ENCODE measurements at places on chromosomes 6 and 20. TPM values are rescaled to one million over a fixed set of nuclear protein-coding genes. Genes with fewer than 3 reads are reported as not detected.

DNA sequence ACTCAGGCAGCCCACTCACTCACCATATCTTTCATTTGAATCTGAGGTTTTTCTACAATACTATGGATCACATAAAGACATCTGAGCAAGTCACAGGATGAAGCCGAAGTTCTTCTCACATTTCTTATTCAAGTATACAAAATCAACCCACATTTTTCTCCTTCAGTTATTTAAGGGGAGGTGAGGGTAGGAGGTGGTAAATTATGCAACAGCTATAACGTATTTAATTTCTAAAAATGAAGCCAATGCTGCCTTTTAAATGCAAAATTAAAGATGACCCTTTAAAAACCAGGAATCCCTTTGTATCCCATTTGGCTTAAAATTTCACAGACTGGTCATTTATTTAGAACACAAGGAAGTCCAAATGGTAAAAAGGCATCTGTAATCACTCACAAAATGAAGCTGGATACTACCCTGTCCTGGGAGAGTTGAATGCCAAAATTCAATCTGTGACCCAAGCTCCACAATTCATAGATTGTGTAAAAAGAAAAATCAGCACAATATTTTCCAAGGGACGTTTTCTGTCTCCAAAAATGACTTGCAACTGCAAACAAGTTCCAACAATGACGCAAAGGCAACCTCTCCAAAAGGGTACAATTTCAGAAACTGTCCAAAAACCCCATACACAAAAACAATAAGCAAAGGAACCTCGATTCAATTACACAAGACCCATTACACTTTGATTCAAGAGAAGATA lies 48.8 kb downstream of the EPB41L2 start:
- no peaks in the 10 kb centered on the region for H3K36me3 ChIP-seq
- no peak overlapping the region for H3K4me3 ChIP-seq
- H3K27ac ChIP-seq, result no peak overlapping the region
- no peaks in the 10 kb centered on the region for H3K27me3 ChIP-seq
- no peak for DNase-seq

GRCh38 chr6:92587525-92587924 lies 831.8 kb downstream of the EPHA7 start:
- no peaks in the 10 kb centered on the region for H3K36me3 ChIP-seq
- no peak for DNase-seq
- no peak overlapping the region for H3K27ac ChIP-seq
- H3K27me3 ChIP-seq, result no peaks in the 10 kb centered on the region

GRCh38 chr6:138996524-138996923 lies 8.5 kb upstream of the REPS1 start:
- H3K27me3 ChIP-seq, result no peaks in the 10 kb centered on the region
- no peak overlapping the region for H3K4me3 ChIP-seq
- DNase-seq, result no peak
- no peaks in the 10 kb centered on the region for H3K36me3 ChIP-seq
- no peak overlapping the region for H3K27ac ChIP-seq
- no peaks in the 10 kb centered on the region for H3K4me1 ChIP-seq

DNA sequence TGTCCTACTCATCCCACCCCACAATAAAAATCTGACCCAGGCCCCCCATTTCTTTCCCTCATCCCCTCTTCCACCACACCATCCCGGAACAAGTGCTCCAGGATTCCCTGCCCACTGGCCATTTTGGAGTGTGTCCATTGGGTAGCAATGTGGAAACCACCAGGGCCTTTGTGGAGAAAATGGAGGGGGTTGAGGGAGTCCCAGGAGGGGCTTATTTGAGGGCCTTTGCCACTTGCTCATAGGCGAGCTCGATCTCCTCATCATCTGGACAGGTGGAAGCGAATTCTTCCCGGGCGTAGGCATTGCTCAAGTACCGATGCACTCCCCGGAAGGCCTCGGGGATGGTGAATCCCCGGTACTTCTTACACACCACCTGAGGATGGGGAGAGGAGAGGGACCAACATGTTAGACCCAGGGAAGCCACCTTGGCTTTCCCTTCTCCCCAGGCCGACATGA lies 1.6 kb upstream of the DDAH2 start:
- peaks cover 4% of the 10 kb centered on the region for H3K36me3 ChIP-seq
- H3K27me3 ChIP-seq, result no peaks in the 10 kb centered on the region
- H3K27ac ChIP-seq, result peak overlapping the region; percentile 92
- DNase-seq, result no peak

Gene ZNFX1
- 15.5 TPM for polyA plus RNA-seq

Gene SLC4A11
- 0.44 TPM for polyA plus RNA-seq

Gene RIMS4
- polyA plus RNA-seq, result 6.3 TPM
